ENCODE measurements at places on chromosomes 6 and 20.

GRCh38 chr6:16898640-16899396, 137.6 kb upstream of the ATXN1 start:
- DNase-seq = no peak

- DNase-seq = no peak
Measured at GRCh38 chr6:144294016-144294415, 8.9 kb downstream of the UTRN start.

GRCh38 chr6:35552285-35552917, 39.7 kb upstream of the TULP1 start:
- DNase-seq = peak; percentile 65

GRCh38 chr20:47396762-47397476, 40.4 kb upstream of the ZMYND8 start:
- no peak for DNase-seq

DNA sequence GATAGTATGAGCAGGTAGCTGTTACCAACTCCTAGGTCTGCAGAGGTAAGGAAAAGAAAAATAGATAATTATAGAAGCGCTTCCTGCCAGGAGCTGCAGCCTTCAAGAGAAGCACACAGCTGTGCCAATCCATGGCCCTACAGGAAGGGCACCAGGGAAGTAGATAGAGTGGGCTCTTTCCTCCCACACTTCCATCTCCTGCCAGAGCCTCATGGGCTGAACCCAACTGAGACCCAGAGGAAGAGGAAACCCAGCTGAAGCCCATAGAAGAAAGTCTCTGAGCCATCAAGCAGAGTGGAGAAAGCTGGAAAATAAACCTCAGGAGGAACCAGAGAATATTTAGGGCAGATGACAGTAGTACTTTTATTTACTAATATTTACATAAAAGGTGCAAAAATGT, 146.7 kb upstream of the ATXN1 start:
- DNase-seq = no peak

GRCh38 chr6:113402544-113402943, 454.6 kb upstream of the MARCKS start:
- no peak for DNase-seq

DNA sequence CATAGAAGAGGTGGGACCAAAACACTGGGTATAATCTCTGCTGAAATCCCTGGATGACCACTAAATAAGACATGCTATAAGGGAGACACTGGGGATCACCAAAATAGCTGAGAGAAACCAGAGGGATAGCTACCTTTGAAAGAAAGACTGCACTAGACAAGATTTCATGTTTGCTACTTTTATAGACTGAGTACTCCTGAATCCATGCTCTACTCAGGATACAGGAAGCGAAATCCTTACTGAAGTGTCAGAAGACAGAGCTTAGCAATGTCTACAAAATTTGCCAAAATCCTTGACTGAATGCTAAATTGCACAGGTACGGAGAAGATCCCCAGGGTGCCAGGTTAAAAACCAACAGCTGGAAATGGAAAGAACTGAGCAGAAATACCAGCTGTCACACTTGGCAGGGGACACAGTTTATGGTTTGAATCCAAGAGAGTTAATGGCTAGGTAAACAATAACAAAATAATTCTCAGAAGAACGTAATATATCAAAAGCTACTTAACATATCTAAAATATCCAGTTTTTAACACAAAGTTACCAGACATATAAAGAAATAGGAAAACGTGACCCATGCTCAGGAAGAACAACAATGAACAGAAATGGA, 125.4 kb downstream of the MAN1A1 start:
- DNase-seq = no peak

DNA sequence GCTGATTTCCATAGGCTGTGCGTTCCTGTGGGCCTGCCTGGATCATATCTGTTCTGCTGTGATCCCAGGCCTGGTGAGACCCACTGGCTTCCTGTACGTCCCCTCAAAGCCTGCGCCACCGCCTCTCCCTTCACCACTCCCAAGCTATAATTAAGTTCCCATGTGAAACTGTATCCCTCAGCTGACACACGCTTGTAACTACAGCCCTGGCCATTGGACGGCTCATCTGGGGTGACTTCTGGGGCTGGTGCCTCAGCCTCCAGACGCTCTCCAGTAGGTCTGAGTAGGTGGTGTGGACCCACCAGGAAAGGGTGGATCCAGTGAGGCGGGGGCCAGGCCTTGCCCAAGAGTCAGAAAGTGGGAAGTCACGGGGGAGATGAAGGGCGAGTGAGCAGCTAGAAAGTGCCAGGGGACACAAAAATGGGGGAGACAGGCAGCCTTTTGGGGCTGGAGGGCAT, 21.0 kb downstream of the PPARD start:
- DNase-seq = no peak

DNA sequence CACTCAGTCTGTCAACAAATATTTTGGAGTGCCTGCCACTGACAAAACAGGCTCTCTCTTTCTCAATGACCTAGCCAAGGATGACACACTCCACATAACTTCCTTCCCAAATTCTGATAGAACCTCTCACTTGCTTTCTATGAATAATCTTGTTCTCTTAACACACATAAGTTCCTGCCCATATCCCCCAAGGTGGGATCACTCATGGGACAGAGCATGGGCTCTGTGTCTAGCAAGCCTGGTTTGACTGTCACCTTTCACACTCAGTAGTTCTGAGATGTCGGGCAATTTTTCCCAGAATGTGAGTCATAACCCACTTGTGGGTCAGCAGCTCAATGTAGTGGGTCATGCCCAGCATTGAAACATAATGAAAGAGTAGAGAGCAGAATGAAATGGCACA, 78.1 kb downstream of the LRFN2 start:
- DNase-seq = no peak

GRCh38 chr20:8756410-8756809, 312.5 kb upstream of the PLCB4 start:
- DNase-seq = no peak

DNA sequence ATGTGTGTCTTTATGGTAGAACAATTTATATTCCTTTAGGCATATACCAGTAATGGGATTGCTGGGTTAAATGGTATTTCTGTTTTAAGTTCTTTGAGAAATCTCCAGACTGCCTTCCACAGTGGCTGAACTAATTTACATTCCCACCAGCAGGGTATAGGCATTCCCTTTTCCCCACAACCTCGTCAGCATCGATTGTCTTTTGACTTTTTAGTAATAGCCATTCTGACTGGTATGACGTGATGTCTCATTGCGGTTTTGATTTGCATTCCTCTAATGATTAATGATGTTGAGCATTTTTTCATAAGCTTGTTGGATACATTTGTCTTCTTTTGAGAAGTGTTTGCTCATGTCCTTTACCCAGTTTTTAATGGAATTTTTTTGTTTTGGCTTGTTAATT, 5.3 kb upstream of the TASP1 start:
- no peak for DNase-seq

GRCh38 chr6:7373739-7374138, 15.8 kb downstream of the CAGE1 start:
- DNase-seq = no peak

All from stimulated activated CD4-positive, alpha-beta T cell treated with anti-CD3 and anti-CD28 coated beads, Interleukin-4, amount 100 ng/mL, for 24 hours (primary cell).